Activated CD4-positive, alpha-beta T cell treated with anti-CD3 and anti-CD28 coated beads for 36 hours (primary cell): ENCODE measurements at places on chromosomes 12 and 14. TPM values are rescaled to one million over a fixed set of nuclear protein-coding genes. Genes with fewer than 3 reads are reported as not detected.

DAO gene
- not detected for total RNA-seq

OTUB2 gene
- total RNA-seq: 0.93 TPM

EID3 gene
- total RNA-seq: 4.6 TPM

KRT73 gene
- total RNA-seq: 1.9 TPM

TMEM119 gene
- total RNA-seq: 0.21 TPM

RHOJ gene
- not detected for total RNA-seq

LMNTD1 gene
- total RNA-seq: not detected

DNAJC22 gene
- not detected for total RNA-seq

NYNRIN gene
- 0.07 TPM for total RNA-seq

GPR84 gene
- 0.98 TPM for total RNA-seq

IQSEC3 gene
- total RNA-seq: not detected

CLEC6A gene
- total RNA-seq: not detected

IRAK3 gene
- total RNA-seq: 0.82 TPM

RAD9B gene
- 1.5 TPM for total RNA-seq

RNF212B gene
- total RNA-seq: not detected

MYH6 gene
- 0.16 TPM for total RNA-seq

C14orf180 gene
- total RNA-seq: not detected

HOXC13 gene
- total RNA-seq: not detected

RASSF3 gene
- 38.0 TPM for total RNA-seq

GALNT9 gene
- total RNA-seq: 0.30 TPM

FBRSL1 gene
- 55.1 TPM for total RNA-seq

P2RX2 gene
- not detected for total RNA-seq

TEAD4 gene
- 9.0 TPM for total RNA-seq

KRT79 gene
- 0.09 TPM for total RNA-seq

STON2 gene
- 0.19 TPM for total RNA-seq

CYP46A1 gene
- total RNA-seq: 0.23 TPM

KRT83 gene
- not detected for total RNA-seq

EML1 gene
- 1.7 TPM for total RNA-seq

TROAP gene
- 84.3 TPM for total RNA-seq

CD4 gene
- 206 TPM for total RNA-seq

HNF1A gene
- total RNA-seq: not detected

KLRC3 gene
- not detected for total RNA-seq
